Stimulated activated CD8-positive, alpha-beta memory T cell treated with anti-CD3 and anti-CD28 coated beads, Interleukin-7, amount 100 ng/mL, for 24 hours (primary cell): ENCODE measurements at places on chromosomes 7 and 10.
A peak's percentile ranks its signal among the peaks of the same experiment; 100 is the strongest.

DNA sequence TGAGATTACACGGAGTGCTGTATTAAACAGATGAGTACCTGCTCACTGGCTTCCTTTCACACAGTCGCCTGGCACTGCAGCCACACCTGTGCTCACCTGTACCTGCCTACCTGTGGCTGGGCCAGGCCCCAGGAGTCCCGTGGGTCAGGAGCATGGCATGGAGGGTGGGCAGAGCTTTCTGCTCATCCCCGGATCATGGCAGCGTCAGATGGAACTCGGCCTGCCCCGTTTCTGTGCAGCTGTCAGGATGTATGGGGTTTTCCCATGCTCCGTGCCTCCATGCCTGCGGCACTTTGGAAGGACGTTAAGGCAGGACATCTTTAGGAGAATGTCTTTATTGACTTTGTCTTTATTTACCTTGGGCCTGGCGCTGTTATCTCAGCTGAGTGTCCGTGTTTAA, 112.2 kb downstream of the MGMT start:
- DNase-seq, result no peak

- no peak for DNase-seq
Observed at GRCh38 chr10:33416209-33416608, 81.7 kb upstream of the NRP1 start.

DNA sequence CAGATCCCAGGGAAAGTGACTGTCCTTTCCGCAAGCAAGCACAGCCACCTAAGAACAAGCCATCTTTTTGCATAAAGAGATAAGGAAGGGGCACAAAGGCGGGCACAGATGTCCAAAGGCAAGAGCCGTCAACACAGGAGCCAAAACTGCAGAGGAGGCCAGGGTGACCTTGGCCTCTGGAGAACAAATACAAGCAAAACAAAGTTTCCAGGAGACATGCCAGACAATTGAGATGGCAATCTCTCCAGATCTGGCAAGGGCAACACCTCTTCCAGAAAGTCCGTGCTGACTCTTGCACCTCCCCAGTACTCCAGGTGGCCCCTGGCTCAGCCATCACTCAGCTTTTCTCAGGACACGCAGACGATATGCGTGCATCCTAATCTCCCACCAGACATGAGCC, 58.2 kb downstream of the TEX36 start:
- DNase-seq, result no peak

DNA sequence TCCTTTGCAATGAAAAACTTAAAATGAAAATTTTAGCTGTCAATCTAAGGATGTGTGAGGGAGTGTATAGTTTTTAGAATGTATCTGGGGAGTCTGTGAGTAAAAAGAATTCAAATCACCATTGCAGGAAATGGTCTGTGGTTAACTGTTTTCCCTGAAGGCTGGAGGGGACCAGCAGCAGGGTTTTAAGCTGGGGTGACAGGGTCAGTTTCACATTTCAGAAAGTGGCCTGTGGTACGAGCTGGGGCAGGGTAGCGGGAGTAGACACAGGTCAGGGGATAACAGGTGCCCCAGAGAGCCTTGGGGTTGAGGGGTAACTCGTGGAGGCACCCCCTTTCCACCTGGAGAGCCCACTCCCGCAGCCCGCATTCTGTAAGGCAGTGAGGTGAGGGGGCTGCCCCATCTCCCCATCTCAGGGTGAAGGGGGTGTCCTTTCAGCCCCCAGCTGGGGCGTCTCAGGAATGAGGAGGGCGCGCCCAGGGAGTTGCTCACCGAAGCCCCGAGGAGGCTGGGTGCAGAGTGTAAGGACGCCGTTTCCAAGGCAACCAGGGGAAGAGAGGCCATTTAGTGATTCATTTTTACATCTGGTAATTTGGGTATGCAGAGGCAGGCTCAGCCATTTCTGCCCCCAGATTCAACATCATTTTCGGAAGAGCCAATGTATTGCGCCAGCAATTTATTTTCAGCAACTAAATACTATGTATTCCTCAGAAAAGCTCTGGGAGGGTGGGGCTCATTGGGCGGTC, 168.9 kb downstream of the SLIT1 start:
- no peak for DNase-seq

DNA sequence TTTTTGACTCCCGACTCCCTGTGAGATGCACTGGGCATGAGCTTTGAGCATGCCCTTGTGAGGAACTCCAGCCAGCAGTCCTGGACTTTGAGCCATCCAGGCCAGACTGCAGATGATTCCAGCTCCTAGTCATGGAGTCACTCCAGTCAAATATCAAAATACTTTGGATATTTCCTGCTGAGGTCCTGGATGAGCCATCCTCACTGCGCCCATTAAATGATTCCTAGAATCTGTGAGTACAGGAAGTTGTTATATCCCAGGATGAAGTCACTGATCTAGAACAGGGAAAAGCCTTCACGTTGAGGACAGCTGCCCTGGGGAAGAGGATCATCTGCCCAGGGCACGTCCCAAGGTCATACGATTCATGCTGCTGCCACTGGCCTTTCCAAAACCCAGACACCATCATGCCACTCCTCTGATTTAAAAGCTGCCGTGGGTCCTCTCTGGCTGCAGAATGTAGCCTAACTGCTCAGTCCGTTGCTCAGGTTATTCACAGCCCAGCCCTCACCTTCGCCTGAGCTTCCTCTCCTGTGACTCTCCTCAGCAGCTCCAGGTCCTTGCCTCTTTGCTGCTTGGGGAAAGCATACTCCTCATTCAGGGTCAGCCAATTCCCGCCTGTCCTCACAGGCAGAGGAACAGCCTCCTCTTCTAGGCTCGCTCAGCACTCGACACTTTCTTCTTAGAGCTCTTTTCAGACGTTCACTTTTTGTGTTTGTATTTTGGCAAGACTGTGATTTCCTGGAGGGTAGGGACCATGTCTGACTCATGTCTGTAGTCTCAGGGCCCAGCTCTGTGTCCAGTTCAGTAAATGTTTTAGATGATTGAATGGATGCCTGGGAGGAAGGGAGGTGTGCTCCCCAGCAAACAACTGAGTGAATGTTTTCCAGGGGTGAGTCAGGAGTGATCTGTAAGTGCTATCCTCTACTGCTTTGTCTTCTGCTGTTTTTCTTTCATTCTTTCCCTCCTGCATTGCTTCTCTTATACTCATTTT, 157.8 kb downstream of the SNX10 start:
- no peak for DNase-seq

DNA sequence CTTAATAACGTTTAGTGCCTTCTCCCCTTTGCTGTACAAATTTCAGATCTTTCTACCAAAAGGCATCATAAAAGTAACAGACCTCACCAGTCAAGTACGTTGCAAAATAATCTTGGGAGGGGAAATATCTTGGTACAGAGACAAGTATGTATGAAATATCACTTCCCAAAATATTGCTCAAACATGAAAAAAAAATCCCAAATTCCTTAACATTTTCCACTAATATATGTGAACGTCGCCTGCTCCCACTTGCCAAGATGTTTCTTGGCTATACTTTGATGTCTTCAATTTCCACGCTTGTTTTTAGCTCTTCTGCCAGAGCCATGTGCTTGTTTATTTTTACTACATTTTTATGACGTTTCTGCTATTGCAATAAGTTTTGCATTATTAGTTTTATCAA, 223.5 kb downstream of the PLXNA4 start:
- no peak for DNase-seq

GRCh38 chr7:129949292-129950133, 3.2 kb downstream of the UBE2H start:
- no peak for DNase-seq

DNA sequence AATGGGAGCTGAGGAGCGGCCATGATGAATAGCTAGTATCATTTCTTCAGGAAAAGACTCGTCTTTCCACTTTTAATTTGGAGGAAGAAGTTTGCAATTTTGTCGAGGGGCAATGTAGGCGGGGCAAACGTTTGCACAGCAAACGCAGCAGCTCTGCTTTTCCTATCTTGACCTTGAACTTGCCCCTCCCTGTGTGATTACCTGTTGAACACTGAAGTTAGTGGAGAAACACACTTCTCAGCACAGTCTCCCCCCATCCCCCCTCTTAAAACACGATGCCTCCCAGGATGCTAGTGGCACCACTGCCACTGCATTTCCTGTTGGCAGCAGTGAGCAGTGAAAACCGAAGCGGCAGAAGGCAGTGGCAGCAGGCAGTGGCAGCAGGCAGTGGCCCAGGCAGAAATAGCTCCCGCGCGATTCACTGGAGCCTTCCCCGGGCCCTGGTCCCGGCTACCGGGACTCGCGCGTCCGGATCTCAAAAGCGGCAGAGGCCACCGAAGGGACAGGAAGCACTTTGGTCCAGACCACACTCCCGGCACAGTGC, at the start of gene EPDR1:
Gene EPDR1, plus strand, starts transcription at position 336 of the 544 bp plus-strand sequence. CDS start 300 bp downstream, outside the sequence.
- DNase-seq, result no peak

- DNase-seq, result no peak
Observed at GRCh38 chr7:152947686-152948085, 188.1 kb downstream of the ACTR3B start.

- peak; percentile 5 for DNase-seq
Observed at GRCh38 chr10:27319752-27320431, 79.3 kb upstream of the ACBD5 start.

- DNase-seq, result no peak
Observed at GRCh38 chr10:96850825-96851224, 18.7 kb downstream of the LCOR start.

DNA sequence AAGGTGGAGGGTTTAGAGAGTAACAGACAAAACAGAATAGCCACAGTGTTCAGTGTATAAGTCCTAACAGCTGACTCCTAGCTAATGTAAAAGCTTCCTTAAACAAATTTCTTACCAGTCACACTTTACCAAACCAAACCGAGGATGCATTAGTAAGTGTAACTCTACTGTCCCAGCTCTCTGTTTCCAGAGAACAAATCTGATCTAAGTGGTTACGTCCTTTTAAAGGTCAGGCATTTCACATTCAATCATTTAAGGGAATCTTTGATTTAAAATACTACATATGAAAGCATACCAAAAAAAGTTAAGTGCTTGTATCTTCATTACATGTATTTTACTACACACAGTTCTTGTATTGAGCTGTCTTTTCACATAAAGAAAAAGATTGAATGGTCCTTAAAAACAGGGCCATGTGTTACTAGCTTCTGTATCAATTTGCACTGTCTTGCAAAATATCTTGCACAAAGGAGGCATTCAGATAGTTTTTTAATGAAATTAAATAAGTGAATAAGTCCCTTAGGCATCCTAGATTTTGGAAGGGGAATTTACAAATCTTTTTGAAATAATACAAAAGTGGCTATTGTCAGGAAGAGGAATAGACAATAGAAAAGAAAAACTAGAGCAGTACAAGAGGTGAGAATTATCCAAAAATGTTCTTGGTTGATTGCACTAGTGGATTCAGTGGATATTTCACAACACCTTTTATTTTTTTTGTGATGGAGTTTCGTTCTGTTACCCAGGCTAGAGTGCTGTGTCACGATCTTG, 58.4 kb upstream of the SPOCK2 start:
- DNase-seq, result no peak

DNA sequence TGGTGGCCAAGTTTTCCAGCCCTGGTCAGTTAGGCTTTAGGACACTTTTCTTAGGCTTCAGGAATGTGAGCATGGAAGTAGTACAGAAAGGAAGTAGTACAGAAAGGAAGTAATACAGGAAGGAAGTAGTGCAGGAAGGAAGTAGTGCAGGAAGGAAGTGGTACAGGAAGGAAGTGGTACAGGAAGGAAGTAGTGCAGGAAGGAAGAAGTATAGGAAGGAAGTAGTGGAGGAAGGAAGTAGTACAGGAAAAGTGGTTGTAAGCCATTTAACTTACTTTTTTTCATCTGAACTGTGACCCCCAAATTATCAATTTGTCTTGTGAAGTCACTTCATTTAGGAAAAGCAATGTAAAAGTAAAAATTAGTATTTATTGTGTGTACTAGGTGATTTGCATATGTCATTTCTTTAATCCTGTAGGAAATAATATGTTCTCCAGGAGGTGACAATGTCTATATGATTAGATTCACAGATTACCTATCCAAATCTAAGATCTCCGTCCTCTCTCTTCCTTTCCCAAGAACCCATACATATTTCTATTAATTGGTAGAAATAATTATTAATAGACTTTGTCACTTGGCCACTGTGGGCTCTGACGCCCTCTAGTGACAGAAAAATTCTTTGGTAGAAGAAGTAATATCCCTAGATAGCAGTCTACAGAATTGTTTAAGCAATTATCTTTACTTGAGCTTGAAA, 3.9 kb upstream of the FAS start:
- DNase-seq, result no peak

DNA sequence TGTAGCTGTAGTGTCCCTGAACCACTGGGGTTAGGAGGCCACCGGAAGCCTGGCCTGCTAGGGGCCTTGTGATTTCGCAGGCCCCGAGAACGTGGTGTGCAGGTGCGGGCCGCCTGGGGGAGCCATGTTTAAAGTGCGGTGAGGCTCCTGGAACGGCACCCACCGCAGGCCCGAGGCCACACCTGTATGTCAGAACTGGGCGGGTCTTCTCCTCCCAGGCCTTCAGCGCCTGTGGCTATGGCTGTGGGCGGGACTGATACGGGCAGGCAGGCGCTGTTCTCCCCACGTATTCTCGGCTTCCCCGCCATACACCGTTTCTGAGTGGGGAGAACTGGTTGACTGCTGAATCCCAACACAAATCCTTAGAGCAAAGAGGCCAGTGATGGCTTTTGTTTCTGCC, 74.8 kb downstream of the DNAJB6 start:
- DNase-seq, result peak; percentile 24

GRCh38 chr10:58535311-58535710, 22.6 kb downstream of the BICC1 start:
- no peak for DNase-seq

DNA sequence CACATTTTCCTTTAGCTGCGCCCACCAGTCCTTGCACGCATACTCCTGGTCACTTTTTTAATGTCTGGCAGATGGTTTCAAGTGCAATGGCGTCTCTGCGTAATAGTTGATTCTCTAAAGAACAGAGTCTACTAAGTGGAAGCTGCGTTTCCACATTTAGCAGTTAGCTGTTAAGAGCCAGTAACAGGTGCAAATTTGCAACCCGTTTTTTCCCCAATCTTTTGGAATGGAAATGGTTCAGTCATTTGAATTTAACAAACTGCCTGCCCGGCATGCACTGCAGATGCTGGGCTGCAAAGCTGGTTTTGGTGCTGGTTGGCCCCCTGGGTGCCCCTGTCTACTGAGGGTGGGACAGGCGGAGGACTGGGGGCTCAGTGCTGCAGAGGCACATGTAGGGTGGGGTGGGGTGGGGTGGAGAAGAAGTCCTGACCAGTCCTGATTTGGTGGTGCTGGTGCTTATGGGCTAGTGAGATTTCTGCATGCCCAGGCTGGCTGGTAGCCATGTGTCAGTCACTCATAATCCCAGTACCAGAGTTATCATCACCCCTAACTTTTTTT, 43.9 kb downstream of the CUX1 start:
- no peak for DNase-seq

GRCh38 chr7:3648276-3648675, 347.2 kb downstream of the SDK1 start:
- no peak for DNase-seq

GRCh38 chr7:100972002-100972347, 2.6 kb downstream of the MUC12 start:
- no peak for DNase-seq
